ENCODE measurements at places on chromosomes 2 and 18.

DNA sequence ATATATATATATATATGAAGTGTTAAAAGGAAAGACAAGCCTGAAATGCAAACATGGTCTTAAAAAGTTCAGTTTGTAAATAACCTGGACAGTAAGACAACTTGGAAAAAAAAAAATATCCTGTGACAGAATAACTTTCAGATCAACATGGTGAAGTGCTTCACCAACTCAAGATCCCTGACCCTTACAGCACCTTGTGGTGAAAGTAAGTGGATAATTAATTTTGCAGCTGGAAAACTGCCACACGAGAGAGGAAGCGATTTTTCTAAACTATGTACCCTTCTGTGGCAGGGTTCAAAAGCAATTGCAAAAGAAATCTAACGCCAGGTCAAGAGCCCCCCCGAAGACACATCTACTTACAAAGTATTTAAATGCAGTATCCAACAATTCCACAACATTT lies 95.8 kb downstream of the PAX3 start:
- H3K4me1 ChIP-seq, result no peaks in the 10 kb centered on the region
- DNase-seq, result no peak
- H3K27ac ChIP-seq, result no peak overlapping the region
- H3K36me3 ChIP-seq, result no peaks in the 10 kb centered on the region
- H3K4me3 ChIP-seq, result no peak overlapping the region

- H3K27me3 ChIP-seq, result no peaks in the 10 kb centered on the region
- H3K27ac ChIP-seq, result no peak overlapping the region
- H3K36me3 ChIP-seq, result peaks cover 6% of the 10 kb centered on the region
- no peaks in the 10 kb centered on the region for H3K4me1 ChIP-seq
These were observed 25.2 kb downstream of the TWSG1 start for GRCh38 chr18:9359796-9360195.

GRCh38 chr2:33131111-33131510 lies 184.4 kb downstream of the LTBP1 start:
- no peak overlapping the region for H3K27ac ChIP-seq
- peaks cover 10% of the 10 kb centered on the region for H3K27me3 ChIP-seq
- no peaks in the 10 kb centered on the region for H3K4me1 ChIP-seq
- no peak overlapping the region for H3K4me3 ChIP-seq

- DNase-seq, result no peak
- H3K4me3 ChIP-seq, result no peak overlapping the region
- H3K27ac ChIP-seq, result no peak overlapping the region
- peaks cover 45% of the 10 kb centered on the region for H3K36me3 ChIP-seq
- peaks cover 17% of the 10 kb centered on the region for H3K4me1 ChIP-seq
These were observed 195.7 kb downstream of the NBAS start for GRCh38 chr2:15365411-15365810.

DNA sequence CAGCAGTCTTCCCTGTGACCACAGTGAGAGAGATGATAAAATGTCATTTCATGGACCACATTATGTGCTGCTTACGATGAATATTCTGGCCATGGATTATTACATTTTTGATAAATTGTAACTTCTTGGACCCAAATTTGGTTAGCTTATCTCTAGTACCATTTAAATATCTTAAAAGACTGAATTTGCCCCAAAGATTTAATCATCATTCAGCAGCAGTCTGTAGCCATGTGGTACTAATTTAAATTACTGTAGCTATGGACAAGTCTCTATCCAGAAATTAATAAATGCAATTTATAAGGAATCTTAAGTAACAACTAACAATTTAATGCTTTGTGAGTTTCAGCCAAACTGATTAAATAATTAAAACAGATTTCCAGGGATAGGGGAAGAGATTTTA lies 644.9 kb upstream of the FANCL start:
- peaks cover 11% of the 10 kb centered on the region for H3K27me3 ChIP-seq
- no peaks in the 10 kb centered on the region for H3K36me3 ChIP-seq
- H3K4me3 ChIP-seq, result no peak overlapping the region
- no peak overlapping the region for H3K27ac ChIP-seq
- no peaks in the 10 kb centered on the region for H3K4me1 ChIP-seq

GRCh38 chr2:235467588-235467987 lies 26.3 kb upstream of the AGAP1 start:
- peaks cover 12% of the 10 kb centered on the region for H3K27me3 ChIP-seq
- no peaks in the 10 kb centered on the region for H3K4me1 ChIP-seq
- H3K36me3 ChIP-seq, result no peaks in the 10 kb centered on the region
- no peak overlapping the region for H3K27ac ChIP-seq
- no peak for DNase-seq
- H3K4me3 ChIP-seq, result no peak overlapping the region

GRCh38 chr2:106516436-106516835 lies 29.3 kb downstream of the CD8B2 start:
- no peak overlapping the region for H3K27ac ChIP-seq
- DNase-seq, result no peak
- H3K4me3 ChIP-seq, result no peak overlapping the region
- no peaks in the 10 kb centered on the region for H3K36me3 ChIP-seq
- peaks cover 6% of the 10 kb centered on the region for H3K27me3 ChIP-seq
- no peaks in the 10 kb centered on the region for H3K4me1 ChIP-seq

- H3K4me3 ChIP-seq, result no peak overlapping the region
- no peak overlapping the region for H3K27ac ChIP-seq
- no peak for DNase-seq
- H3K4me1 ChIP-seq, result peaks cover 4% of the 10 kb centered on the region
- no peaks in the 10 kb centered on the region for H3K27me3 ChIP-seq
- peaks cover 20% of the 10 kb centered on the region for H3K36me3 ChIP-seq
These were observed 85.3 kb downstream of the ACVR1 start for GRCh38 chr2:157790780-157791179.

DNA sequence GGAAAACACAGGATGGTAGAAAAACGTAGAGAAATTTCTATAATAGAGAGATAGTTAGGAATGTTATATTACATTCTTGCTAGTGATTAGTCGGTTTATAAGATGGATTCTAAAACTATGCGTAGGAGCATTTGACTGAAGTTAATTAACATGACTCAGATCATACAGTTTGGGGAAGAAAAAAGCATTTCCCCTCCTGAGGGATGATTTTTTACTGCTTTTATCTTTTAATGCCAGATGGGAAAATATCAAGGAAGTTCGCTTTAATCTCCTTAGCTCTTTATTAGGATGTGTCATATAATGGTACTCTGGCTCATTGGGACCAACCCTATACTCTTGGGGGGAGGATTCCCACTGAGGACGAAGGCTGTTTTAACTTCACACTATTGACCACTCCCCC lies 502.1 kb downstream of the TGIF1 start:
- no peak overlapping the region for H3K4me3 ChIP-seq
- no peak for DNase-seq

GRCh38 chr18:2641638-2642037 lies 13.9 kb upstream of the SMCHD1 start:
- peaks cover 30% of the 10 kb centered on the region for H3K4me1 ChIP-seq
- H3K36me3 ChIP-seq, result no peaks in the 10 kb centered on the region
- peak overlapping the region; percentile 93 for H3K27ac ChIP-seq
- no peaks in the 10 kb centered on the region for H3K27me3 ChIP-seq
- peak overlapping the region; percentile 75 for H3K4me3 ChIP-seq
